ENCODE measurements at places on chromosomes 2 and 18.

DNA sequence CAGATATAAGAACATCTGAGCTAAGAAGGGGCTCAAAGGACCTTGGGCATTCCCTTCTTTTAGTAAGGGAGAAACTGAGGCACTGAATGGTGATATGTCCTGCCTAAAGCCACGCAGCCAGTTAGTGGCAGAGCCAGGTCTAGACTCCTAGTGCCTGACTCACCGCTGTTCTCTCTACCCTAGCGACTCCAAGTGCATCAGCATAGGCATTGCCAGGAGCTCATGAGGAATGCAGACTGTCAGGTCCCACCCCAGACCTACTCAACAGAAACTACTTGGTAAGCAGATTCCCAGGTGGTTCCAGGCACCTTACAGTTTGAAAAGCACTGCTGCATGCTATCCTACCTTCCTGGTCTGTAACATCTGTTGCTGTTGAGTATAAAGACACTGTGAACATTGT lies 158.9 kb downstream of the MSH2 start:
- no peak for DNase-seq

DNA sequence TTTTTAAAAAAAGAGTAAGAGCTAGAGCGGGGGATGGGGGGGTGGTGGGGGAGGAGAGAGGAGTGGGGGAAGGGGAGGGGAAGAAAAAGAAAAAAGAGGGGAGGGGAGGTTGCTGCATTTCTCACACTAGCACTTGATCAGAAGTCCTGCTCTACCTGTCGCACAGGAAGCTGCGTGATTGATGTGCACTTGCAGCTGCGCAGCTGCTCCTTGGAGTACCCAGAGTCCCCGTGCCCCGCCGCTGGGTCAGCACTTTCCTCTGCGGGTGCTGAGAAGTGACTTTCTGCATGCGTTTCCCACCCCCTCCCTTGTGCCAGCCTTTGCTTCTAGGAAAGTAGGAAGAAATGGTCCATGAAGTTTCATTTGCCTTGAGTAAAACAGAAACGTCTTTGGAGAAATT lies 297.3 kb downstream of the ETAA1 start:
- DNase-seq, result no peak

DNA sequence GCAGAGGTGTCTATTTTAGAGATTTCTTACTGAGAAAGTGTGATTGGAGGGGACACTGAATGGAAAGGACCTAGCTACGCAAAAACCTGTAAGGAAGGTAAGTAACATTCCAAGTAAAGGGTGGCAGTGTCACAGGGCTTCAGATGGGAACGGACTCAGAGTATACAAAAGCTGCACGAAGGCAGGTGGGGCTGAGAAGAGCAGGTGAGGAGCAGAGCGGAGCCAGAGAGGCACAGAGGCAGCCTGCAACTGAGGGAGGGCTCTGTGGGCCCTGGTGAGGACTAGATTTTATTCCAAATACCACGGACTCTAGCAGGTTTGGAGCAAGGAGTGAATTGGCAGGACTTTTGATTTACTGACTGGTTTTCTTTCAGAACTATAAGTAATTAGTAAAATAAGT lies 331.3 kb upstream of the PKDCC start:
- no peak for DNase-seq

DNA sequence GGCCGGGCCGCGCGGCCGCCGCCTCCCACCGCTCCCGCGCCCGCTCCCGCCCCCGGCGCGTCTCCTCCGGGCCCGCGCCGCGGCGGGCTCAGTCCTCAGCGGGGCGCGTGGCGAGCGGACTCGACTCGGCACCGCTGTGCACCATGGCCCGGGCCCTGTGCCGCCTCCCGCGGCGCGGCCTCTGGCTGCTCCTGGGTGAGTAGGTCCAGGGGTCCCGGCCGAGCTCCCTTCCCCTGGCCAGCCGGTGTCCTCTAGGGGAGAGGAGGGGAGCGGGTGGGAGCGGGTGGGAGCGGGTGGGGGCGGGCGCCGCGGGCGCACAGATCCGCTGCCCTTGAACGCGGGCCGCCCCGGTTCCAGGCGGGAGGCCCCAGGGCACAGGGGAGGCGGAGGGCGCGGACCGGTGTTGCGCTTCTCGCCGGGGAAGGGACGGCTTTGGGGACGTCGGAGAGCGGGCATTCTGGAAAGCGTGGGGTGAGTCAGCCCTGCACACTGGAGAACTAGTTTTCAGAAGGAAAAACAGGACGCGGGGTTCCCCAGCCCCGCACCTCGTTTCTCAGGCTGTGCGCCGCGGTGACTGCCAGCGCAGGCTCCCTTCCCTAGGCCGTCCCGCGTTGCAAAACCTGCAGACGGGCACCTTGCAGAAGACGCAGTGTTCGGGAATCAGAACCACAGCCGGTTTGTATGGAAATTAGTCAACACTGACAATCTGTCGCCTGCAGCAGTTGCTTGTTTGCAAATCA lies at the start of gene RAMP1:
Gene RAMP1 (plus strand): TSS at position 91 of the 740 bp plus-strand sequence. CDS start 53 bp downstream, at position 144.
- no peak for DNase-seq

DNA sequence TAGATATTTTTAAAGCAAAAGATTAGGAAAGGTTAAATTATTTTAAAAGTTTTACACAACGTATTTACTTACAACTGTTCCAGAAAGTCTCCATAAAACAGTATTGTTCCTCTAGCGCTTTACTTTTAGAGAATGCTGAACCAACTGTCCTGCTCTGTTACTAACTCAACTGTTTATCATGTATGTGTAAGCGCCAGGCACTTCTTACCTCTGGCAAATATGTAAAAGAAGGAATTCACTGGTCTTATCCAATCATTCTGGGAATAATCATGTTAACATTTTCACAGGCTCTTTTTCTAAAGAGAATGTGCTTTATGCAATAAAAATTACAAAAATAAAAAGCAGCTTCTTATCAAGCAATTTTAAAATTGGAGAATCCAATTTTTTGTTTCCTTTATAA lies 68.0 kb downstream of the COBLL1 start:
- DNase-seq, result no peak

DNA sequence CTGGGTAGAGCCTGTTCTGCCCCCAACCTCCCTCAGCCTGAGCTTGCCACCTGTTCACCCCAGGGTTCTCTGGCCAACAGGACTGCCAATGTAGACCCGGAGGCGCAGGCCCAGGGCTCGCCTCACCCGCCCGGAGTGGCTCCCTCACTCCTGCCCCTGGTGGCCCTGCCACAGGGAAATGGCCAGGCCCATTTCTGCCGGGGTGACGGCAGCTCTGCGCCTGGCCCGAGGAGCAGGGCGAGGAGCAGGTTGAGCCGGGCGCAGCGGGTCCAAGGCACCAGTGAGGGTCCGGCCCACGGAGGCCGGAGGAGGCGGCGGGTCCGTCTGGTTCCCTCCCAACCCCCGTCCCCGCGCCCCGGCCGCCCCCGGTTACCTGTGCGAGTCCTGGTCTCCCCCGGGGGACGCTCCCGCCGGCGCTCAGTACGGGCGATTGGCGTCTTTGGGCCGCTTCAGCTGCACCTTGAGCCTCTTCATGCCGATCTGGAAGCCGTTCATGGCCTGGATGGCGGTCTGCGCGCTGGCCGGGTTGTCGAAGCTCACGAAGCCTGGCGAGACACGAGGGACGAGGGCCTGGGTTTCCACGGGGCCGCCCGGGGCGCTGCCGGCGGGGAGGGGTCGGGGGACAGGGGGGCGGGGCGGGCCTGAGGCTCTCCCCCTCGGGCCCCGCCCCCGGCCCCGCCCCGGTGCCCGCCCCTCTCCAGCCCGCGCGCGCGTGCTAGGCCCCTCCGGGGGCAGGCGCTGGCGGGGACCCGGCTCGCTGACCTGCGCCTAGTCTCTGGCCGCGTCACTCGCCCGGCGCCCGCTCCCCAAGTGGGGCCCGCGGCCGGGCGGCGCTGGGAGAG lies 312.0 kb downstream of the CELF4 start:
- no peak for DNase-seq

DNA sequence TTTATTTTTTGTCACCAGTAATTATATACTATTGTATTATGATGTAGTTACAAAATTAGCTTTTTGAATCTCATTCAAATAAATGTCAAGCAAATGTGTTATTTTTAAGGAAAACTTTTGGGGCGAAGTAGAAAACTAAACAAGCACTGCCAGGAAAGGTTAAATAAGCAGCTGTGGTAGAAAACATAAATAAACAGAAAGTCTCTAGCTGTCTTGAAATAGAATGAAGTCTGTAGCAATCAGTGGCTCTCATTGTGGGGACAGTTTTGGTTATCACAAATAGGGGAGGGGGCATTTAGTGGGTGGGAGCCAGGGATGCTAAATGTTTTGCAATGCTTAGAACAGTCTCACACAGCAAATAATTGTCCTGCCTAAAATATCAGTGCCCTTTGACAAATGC lies 3.4 kb downstream of the INSIG2 start:
- DNase-seq, result no peak

Data from H54 (cell line).